Stimulated activated CD8-positive, alpha-beta memory T cell treated with anti-CD3 and anti-CD28 coated beads, Interleukin-2, amount 100 ng/mL, for 1 hour (primary cell): ENCODE measurements at places on chromosomes 1 and 21.

DNA sequence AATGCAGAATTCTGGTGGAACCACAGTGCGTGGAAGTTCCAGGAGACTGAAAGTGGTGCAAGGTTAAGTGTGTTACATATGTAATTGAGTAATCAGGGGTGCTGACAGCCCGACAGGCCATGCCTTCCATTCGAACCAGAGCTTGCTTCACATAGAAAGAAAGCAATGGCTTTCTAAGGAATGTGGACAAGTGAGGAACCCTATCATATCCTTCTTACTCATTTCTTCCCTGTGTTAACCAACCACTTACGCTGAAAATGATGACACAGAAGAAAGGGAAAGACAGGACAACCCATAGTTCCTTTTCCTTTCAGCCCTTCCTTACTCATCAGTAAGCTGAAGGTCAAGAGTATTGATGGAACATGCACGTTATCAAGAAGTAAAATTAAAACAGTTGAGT, 48.1 kb upstream of the KCNA3 start:
- no peak for DNase-seq

GRCh38 chr1:67339623-67340343, 32.1 kb downstream of the IL12RB2 start:
- no peak for DNase-seq

- DNase-seq = no peak
Observed at GRCh38 chr1:74679811-74680210, 6.2 kb upstream of the ERICH3 start.

GRCh38 chr1:11494771-11495170, 15.8 kb downstream of the DISP3 start:
- no peak for DNase-seq

DNA sequence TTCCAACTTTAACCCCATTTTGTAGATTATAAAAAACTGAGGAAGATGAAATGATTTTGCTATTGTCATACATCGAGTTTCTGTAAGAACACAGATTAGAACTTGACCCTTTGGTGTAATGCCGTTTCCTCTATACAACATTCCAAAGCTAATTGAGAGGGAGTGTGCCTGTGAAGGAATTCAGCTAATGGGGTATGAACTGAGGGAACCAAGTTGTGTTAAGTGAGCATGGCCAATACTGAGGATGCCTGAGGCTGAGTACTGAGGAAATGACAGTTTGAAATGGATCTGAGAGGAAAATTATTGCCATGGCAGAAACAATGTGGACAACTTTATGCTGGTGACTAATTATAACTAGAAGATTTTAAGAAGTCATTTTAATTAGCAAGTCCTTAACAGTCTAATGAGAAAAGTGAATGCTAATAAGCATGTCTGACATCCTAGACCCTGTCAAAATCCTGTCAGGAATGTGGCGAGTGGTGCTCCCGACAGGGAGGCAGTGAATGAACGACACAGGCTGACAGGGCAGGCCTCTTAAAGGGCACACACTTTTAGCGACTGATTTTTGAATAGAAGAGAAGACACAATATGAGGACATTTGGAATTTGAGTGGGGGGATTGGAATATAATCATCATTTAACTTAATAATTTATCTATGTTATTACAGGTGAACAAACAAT, 262.5 kb downstream of the HLX start:
- no peak for DNase-seq

- no peak for DNase-seq
Observed at GRCh38 chr1:198364471-198364870, 176.0 kb downstream of the ATP6V1G3 start.

- DNase-seq = no peak
Observed at GRCh38 chr1:155242805-155243358, 12.4 kb downstream of the ENTREP3 start.

- no peak for DNase-seq
Observed at GRCh38 chr1:181726320-181727012, 243.1 kb downstream of the CACNA1E start.

DNA sequence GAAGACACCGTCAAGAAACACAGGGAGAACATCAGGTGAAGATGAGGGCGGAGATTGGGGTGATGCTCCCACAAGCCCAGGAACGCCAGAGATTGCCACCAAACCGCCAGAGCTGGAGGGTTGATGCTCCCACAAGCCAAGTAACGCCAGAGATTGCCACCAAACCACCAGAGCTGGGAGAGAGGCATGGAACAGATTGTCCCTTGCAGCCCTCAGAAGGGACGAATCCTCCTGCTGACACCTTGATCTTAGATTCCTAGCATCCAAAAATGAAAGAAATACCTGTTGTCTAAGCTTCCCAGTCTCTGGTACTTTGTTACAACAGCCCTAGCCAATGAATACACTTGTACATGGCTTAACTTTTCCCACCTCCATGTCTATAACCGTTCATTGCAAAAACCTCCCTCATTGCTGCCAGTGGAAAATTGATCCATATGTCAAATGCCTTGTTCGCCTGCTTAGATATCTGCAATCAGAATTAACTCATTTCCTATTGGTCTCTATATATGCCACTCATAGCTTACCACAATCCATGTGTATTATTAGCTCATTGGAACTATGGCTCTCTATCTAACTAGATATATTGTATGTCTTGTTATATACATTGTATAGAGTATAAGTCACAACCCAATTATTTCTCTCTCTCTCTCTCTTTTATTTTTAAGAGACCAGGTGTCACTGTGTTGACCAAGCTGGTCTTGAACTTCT, 127.4 kb downstream of the ADSS2 start:
- DNase-seq = no peak

DNA sequence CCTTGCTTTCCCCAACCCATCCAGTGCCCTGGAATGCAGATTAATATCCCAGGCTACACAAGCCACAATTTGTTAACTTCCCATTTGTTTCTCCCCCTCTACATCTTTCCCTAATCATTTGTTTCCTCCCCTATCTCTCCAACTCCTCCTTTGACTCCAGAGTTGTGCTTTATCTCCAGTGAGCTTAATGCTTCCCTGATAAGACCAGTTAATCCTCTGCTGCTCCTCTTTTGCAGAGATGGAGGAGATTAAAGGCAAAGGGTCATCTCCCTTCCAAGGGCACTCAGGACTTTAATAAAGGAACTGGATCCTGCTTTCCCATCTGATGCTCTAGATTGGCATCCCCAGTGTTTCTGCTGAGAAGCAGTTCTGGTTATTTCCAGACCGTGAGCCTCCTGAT, 7.1 kb downstream of the FAM78B start:
- DNase-seq = no peak

GRCh38 chr1:47211796-47212269, 20.2 kb downstream of the TAL1 start:
- DNase-seq = no peak

GRCh38 chr1:188715566-188715965, 1762.1 kb downstream of the BRINP3 start:
- no peak for DNase-seq

- DNase-seq = no peak
Observed at GRCh38 chr1:244165021-244165420, 113.9 kb downstream of the ZBTB18 start.

DNA sequence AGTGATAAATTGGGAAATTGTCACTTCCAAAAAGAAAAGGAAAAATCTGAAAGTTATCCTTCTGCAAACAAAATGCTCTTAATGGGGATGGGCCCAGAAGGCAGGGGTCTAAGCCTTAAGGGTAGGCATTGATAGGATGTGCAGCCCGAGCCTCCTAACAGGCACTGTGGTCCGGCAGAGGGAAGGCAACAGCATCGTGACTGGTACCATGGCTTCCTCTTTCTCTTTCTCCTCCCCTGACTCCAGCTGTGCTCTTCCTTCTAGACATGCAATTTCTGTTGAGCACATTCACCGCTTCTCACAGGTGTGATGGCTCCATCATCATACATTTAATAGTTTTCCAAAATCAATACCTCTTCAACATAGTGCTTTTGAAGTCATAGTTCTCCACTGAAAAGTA, 91.5 kb downstream of the SELENOF start:
- no peak for DNase-seq

GRCh38 chr1:41314376-41315145, 46.7 kb upstream of the FOXO6 start:
- DNase-seq = no peak

GRCh38 chr1:198627436-198628066, 11.3 kb upstream of the PTPRC start:
- DNase-seq = no peak

DNA sequence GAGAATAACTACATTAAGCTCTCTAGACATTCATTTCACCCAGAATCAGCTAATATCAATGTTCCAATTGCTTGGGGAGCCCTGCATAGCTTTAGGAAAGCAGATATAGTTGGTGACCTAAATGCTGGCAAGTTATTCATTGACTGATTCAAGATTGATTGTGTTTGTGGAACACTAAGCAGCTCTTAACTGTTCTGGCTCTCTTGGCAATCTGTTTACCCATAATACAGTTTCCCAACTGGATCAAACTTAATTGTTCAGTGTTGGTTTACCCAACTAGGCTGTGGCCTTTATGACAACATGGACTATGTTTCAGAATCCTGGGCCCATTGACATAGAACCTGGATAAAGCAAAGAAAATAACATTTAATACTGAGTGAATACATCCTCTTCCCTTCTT, 83.7 kb downstream of the NRDC start:
- DNase-seq = no peak

- DNase-seq = no peak
Observed at GRCh38 chr1:178749581-178750166, 24.6 kb downstream of the RALGPS2 start.

DNA sequence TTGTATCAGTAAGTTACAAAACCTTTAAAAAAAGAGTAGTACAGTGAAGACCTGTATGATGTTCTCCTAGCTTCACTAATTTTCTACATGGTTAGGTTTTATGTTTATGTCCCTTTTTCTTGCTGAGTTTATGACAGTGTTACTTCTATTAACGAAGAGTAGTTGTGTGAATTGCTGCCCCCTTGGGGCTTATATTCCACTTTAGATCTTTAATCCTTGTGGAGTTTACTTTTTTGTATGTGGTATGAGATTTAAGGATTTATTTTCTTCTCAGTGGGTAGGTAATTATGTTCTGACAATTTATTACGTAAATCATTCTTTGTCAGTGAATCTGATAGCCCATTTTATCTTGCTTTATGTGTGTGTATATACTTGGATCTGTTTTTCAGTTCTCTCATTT, 14.8 kb downstream of the KCTD3 start:
- no peak for DNase-seq

GRCh38 chr1:226654046-226654667, 84.9 kb downstream of the ITPKB start:
- no peak for DNase-seq

DNA sequence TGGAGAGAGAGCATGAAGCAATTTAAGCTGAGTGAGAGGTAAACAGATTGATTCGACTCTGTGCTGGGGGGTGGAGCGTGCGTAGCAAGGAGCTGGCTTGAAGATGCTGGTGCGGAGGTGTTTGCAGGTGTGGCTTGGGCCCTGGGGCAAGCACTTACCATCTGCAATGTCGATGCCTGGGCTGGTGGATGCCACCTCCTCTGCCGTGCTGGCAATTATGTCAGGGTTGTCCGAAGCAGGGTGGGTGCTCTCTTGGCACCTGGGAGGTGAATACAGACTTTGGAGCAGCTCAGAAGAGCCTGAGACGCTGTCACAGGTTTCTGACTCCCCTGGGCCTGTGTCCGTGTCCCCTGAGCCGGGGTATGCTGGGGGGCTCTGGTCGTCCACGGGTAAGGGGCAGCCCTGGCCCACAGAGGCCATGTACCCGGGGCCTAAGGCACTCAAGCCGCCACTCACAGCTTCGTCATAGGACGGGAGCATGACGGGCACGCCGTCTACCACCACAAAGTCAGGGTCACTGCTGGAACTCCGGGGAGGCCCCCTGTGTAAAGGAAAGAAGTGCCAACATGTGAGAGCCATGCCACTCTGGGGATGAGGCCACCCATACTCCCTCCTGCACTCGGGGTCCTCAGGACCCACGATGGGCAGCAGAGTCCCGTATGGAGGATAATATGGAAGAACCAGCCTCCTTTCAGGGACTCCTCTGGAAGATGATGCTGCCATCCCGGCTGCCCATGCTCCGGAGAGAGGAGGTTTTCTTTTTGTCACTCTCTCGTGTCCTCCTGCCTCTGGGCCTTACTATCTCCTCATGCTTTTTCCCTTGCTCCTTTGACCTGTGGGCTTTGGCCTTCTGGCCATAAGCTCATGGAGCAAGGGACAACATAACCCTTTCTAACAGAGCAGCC, 80.3 kb upstream of the TLR5 start:
- DNase-seq = no peak

DNA sequence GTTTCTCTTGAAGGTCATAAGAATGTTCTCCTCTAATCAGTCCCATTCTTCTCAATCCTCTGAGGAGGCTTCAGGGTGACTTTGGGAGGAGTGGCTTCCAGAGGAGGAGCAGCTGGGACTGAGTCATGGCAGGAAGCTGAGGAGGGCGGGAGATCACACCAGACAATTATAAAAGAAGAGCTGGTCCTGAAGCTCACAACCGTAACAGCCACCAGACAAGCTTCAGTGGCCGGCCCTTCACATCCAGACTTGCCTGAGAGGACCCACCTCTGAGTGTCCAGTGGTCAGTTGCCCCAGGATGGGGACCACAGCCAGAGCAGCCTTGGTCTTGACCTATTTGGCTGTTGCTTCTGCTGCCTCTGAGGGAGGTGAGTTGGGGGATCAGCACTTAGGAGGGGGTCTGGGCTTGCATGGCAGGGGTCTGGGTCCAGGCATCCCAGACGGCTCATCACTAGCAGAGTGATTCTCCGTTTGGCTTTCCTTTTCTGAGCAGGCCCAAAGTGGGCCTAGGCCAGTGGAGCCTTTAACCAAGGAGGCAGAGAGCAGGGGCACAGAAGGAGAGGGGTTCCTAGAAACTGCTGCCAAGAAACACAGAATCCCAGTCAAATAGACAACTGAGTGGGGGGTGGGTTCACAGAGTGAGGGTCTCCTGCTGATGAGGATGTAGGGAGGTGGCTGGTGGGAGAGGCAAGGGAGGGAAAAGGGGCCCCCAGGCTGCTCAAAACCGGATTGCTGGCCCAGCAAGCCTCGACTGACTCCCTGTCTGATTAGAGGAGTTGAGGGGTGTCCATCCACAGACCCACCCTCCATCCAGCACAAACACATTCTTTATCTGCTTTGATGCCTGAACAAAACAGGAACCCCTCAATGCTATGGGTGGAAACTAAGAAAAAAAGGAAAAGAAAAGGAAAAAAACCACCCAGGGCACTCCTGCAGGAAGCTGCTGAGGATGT, at the start of gene ECM1:
TSS of gene ECM1 (plus strand) at position 198 of the 953 bp plus-strand sequence. CDS start at position 299, 101 bp downstream.
- no peak for DNase-seq

DNA sequence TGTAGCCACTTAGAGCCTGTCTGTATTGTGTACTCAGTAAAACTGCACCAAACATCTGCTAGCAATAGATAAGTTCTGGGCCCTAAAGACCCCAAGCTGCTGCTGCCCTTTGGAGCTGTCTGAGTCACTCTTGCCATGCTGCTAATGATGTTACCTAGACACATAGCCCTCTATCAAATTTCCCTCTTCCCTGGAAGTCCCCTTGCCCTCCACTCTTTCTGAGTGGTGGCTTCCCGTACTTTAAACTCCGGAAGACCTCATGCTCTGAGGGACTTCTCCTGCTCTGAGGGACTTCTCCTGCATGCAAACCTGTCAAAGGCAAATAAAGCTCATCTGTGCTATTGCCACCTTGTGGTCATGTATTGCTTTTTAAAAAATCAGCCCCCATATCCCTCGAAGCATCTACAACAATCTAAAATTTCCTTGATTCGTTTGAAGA, 34.0 kb downstream of the FH start:
- DNase-seq = no peak
